NCI-H526 treated with DMSO at 0.1 percent for 48 hours (cell line): ENCODE measurements at places on chromosomes 7 and 10.
A peak's percentile ranks its signal among the peaks of the same experiment; 100 is the strongest.

DNA sequence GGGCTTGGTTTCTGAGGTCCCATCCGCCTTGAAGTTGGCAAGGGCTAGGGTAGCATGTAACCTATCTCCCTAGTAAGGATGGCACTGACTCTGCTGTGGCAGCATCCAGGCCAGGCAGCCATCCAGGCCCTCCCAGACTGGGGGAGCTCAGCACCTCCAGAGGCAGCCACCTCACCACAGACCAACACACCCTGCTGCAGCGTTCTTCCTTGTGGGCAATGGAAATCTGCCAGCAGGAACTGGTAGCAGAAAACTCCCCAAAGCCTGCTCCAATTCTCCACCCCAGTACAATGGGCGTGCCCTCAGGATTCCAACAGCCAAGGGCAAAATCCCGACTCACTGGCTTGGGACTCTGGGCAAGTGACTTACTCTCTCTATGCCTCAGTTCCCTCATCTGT lies 27.5 kb downstream of the DLG5 start:
- DNase-seq = no peak

DNA sequence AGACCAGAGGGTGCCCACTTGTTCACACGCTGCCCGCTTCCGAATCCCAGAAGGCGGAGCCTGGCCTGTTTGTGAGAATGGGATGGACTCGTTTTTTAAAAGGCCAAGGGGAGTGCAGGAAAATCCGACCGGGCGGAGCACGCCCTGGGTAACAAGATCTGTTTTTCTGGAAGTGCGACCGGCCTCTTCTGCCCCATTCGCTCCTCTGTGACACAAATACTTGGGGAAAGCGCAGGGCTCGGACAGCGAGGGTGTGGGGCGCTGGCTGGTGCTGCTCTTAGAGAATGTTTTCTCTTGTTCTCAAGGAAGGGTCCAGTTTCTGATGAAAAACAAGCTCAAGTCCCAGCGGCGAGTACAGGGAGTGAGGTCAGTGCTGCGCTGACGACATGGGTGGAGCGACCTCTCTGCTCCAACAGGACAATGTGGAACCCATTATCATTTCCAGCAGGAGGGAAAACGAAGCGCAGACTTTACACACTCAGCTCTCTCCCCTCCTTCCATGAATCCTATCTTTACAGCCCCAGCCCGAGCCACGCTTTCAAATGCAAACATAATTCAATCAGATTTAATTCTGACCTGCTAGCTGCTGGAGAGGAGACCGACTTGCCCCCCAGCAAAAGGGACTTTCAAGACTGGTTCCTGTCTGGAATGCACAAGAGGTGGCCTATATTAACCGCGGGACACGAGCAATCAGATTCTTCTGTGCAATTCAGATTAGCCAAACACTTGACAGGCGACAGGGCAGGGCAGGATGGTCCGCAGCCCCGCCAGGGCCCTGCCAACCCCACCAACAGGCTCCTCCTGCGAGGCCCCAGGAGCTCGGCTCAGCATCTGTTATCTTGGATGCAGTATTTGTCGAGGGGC lies 1.1 kb downstream of the RADIL start:
- no peak for DNase-seq

DNA sequence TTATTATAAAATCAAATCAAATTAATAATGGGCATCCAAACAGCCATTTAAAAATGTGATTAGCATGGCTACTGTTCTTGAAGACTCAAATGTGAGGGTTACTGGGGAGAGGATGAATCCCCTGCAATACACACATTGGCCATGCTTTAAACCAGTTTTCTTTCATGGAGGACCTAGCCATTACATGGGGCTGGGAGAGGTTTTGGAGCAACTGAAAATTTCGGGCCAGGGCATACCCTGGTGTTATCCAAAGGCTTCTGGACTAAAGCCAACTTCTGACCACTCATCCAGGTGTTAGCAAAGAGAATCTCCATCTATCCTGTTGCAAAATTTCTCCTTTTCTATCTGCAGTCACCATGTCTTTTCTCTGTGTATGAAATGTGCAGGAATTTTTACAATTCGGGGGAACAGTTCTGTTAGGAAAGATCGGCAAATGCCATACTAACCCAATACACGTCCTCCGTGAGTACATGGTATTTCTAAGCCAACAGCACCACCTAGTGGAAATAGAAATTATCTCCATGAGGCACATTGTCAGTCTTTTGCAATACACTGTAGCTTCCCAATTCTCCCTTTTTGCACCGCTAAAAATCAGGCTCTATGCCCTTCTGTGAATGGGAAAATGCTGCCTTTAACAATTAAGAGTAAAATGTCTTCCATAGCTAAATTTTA lies 47.0 kb upstream of the ZNF107 start:
- DNase-seq = peak; percentile 23

DNA sequence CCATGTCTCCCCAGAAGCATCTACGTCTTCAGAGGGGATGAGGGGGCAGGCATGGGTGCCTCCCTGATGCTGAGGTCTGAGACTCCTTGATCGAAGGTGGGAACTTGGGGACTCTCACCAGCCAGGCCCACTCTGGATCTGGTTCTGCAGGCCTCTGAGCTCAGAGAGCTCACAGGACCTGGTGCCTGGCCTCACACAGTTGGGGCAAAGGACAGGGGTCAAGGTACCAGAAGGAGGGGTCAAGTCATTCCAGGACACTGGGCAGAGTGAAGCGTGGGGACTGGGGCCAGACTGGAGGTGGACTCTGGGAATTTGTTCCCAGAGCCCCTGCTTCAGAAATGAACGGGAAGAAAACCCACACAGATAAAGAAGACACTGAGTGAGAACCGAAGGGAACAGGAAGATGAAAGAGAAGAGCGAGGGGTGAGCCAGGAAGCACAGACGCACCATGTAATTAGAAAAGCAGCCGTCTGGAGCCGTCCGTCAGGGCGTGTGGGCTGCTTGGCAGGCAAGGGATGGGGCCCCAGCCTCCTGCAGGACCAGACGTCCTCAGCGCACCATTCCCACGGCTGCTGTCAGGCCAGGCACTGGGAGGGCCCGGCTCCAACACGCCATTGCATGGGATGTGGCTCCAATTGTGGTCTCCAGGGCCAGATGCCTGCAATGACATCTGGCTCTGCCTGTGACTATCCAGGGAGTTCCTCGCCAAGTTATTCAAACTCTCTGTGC lies 47.7 kb downstream of the ZCCHC24 start:
- DNase-seq = no peak

- no peak for DNase-seq
These were observed 106.3 kb downstream of the GRK5 start for GRCh38 chr10:119313644-119314043.

DNA sequence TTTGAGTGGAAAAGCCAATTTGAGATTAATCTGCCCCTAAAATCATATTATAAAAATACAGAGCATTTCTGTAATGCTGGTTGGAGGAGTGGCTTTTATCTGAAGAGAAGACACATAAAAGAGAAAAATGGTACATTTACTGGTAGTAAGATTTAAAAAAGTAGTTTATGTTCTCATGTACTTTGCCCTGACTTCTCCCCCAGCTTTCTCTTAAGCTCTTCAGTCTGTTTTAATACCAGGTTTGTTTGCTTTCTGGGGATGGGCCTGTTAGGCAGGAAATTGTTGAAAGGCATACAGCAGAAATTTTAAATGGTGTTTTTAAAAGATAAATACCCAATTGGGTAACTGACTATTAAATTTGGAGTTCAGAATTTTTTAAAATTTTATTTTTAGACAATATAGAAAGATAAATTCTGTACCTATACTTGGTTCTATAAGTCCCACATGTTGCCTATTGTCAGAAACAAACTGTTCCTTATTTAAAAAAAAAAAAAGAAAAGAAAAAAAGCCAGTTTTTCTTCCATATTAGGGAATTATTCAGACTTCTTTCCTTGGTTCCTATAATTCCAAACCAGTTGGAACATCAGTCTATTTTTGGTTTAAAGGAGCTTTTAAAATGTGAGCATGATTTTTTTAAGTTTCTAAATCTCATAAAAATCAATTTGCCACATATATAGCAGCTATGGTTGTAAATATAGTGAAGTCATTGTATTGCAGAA lies 136.6 kb downstream of the ARID5B start:
- no peak for DNase-seq
